ENCODE measurements at places on chromosomes 13 and 19.

DNA sequence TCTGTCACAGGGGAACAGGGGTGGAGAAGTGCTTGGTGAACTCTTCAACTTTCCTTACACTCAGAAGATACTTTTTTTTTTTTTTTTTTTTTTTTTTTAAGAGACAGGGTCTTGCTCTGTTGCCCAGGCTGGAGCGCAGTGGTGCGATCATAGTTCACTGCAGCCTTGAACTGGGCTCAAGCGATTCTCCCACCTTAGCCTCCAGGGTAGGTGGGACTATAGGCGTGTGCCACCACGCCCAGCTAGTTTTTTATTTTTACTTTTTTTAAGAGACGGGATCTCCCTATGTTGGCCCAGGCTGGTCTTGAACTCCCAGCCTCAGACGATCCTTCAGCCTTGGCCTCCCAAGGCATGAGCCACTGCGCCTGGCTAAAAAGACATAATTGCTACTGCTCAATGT lies 11.5 kb downstream of the CEBPG start:
- DNase-seq: no peak

DNA sequence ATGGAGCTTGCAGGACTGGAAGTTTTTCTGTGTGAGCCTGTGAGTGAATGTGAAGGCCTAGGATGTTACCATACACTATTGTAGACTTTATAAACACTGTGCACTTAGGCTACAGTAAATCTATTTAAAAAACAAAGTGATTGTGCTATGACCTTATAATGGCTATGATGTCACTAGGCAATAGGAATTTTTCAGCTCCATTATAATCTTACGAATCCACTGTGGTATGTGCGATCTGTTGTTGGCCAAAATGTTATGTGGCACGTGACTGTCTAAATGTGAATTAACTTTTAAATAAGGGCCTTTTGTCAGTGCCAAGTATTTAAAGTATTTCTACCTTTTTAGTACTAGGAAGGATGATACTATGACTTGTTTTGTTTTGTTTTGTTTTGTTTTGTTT lies 54.9 kb downstream of the DPY19L3 start:
- no peak for DNase-seq

- DNase-seq: peak; percentile 95
Measured at GRCh38 chr19:45632468-45633196, 6.6 kb downstream of the EML2 start.

DNA sequence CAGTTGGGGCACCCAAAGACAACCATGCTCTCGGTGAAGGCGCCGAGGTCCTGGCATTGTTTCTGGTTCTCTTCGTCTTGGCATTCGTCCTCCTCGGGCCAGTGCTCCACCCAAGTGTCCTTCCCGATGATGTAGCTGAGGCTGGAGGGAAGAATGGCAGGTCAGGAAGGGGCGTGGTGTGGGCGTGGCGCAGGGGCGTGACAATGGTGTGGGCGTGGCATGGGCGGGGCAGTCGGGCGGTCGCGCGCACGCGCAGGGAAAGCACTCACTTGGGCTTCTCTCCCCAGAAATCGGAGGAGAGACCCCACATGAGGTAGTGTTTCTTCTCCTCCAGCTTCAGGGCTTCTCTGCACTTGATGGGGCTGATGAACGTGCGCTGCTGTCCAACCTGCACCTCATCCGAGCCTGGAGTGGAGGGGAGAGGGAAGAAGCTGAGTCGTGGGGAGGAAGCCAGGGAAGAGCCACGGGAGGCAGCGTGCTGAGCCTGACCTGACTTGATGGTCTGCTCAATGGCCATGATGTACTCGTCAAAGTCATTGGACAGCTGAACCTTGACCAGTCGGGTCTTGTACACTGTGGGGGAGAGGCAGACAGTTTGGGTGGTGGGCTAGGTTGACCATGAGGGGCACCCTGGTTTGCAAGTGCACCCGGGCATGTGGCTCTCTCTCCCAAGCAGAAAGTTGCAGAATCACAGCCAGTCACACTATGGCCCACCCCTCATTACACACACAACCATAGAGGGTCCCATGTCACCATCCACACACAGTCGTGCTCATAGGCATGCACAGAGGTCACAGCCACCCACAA lies 8.1 kb upstream of the TNFSF14 start:
- peak; percentile 89 for DNase-seq

GRCh38 chr13:97267418-97268059 lies 45.4 kb downstream of the MBNL2 start:
- peak; percentile 55 for DNase-seq

GRCh38 chr13:39522329-39522728 lies 80.7 kb downstream of the LHFPL6 start:
- DNase-seq: no peak

DNA sequence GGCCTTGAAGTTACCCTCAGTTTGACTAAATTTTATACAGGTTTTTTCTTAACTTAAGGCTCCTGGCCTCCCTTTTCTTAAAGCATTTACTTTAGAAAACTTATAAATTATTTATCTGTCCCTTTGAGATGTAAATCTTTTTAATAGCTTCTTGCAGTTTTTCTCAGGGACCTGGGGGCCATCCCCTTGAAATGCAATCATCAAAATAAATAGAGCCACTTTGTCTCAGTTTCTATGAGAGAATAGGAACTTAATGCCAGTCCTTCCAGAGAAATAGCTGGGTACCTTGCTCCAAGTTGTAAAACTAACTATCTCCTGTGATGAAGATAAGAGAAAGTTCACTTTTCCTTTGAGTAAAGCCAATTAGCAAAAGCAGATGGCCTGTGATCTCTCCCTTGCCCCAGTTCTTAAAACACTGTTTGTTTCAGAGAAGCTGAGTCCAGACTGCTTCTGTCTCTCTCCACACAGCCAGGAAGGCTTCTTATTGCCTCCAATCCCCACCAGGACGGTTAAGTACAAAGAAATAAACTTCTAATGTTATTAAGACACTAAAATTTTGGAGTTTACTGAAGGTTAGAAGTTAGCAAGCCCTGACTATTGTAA lies 913.1 kb downstream of the OLFM4 start:
- peak; percentile 4 for DNase-seq

GRCh38 chr13:32125751-32126150 lies 94.2 kb downstream of the FRY start:
- no peak for DNase-seq

DNA sequence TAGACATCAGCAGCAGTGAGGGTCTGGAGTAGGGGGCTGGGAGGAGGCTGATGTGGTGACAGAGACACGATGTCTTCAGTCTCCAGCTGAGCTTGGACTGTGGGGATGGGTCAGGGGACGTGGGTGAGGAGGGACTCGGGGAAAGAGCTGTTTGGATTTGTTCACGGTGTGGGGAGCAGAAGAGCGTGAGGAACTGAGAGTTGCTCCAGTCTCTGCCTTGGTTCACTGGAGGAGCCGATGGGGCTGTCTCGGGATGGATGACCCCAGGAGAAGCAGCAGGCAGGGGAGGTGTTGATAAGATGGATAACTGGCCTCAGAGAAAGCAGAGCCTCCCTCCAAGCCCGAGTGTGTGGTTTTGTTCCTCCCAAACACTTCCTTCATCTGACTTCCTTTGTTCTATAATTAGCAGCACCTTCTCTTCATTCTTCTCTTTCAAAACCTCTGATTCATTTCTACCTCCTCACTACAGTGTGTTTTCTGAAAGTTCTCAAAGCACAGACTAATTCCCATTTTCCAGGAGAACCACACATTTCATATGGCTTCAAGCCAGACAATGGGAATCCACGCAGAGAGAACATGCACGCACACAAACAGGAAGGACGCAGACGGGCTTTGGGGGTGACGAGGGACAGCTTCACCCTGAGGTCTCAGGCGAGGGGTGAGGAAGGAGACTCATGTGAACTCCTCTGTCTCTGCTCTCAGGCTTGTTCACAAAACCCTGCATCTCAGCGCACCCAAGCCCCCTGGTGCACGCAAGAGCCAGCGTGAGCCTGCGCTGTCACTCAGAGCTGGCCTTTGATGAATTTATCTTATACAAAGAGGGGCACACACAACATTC lies 18.6 kb downstream of the LAIR2 start:
- no peak for DNase-seq

GRCh38 chr13:35479706-35480105 lies 3.2 kb upstream of the MAB21L1 start:
- DNase-seq: no peak

GRCh38 chr13:30927595-30927994 lies 4.9 kb upstream of the TEX26 start:
- no peak for DNase-seq

- DNase-seq: no peak
Measured at GRCh38 chr13:100818711-100819110, 144.1 kb upstream of the TMTC4 start.

DNA sequence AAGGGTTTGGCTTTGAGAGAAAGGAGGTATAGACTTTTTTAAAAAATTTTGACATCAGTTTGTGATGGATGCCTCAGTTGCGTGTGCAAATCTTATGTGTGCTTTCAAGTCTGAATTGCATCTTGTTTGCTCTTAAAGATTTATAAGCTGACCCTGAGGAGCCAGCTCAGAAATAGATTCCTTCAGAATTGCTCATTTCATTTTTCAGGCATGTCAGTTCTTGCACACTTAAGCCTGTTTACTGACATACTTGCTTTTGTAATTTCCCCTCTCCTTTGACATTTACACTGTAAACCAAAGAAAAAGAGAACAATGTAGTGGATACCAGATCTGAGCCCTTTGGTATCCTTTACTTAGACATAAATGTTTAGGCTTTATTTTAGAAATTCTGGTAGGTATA lies 87.6 kb downstream of the RNF17 start:
- DNase-seq: no peak

GRCh38 chr13:29718694-29719093 lies 123.2 kb upstream of the SLC7A1 start:
- DNase-seq: no peak

DNA sequence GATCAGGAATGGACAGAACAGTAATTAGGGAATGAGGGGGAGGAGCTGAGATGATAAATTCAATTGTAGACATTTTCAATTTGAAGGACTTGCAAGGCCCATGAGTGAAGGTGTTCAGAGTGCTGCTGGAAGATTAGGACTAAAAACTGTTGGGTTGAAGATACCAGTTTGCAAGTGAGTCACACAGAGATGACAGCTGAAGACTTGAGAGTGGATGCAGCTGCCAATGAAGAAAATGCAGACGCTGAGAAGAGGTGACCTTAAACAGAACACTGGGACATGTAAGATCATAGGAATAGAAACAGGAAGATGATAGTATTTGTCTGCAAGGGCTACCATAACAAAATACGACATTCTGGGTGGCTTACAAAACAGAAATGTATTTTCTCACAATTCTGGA lies 1716.5 kb upstream of the SLC10A2 start:
- no peak for DNase-seq

DNA sequence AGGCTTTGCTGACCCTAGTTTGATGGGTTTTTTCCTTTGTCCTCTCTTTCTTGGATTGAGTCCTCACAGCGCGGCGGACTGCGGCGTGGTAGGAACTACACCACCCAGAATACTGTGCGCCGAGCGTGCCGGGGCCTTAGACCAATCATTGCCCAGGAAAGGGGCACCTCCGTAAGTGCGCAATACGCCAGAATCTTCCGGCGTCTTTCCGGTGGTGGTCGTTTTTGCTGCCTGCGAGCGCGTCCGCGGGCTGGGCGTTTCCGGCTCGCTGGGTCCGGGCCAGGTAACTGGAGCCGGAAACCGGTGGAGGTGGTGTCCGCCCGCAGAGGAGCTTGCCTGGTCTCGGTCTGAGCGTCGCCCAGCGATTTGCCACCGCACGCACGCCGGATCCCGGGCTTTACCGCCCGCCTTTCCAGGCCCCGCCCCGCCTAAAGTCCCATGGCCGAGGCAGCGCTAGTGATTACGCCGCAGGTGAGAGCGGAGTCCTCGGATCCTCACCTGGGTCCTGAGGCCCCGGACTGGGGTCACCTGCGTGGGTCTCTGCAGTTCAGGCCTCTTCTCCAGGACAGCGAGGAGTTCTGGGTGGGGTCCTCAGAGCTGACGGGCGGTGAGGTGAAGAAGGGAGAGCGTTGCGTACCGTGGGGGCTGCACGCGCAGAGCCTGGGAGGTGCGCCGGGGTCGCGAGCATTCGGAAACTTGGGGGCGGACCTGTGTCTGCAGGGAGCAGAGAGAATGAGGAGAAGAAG lies at the start of gene ZNF549:
Gene ZNF549, plus strand, starts transcription at position 221 of the 746 bp plus-strand sequence. Its CDS starts 218 bp downstream, at position 439.
- DNase-seq: peak; percentile 97

GRCh38 chr19:10952809-10953208 lies 8.0 kb upstream of the SMARCA4 start:
- DNase-seq: peak; percentile 63
